ENCODE measurements at places on chromosomes 4 and X.

DNA sequence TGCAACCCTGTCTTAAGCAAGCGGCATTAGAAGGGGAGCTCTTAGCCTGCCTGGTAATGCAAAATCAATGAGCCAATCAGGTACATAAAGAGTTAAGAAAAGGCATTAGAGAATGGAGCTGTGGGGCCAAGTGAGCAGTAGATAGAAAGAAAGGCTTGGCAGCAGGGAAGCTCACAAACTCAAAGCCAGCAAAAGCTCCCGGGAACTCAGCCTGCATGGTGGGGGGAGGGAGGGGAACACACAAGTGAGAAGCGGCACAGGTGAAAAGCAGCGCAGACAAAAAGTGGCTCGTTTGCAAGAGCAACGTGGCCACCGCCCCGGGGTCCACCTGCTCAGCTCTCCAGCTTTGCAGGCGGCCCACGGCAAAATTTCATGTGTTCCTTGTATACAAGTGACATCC, 818.5 kb downstream of the FAM133A start:
- DNase-seq, result no peak

DNA sequence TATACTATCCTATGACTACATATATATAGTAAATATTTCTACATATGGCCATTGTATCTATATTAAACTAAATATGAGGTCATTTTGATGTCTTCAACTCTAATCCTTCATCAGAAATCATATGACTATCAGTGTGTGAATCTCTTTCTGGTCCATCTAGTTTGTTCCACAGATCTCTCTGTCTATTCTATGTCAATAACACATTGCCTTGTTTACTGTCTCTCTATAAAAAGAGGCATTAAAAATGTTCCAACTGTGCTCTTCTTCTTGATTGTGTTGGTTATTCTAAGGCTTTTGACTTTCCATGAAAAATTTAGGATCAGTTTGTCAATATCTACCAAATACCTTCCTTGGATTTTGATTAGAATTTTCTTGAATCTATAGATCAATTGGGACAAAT, 338.3 kb upstream of the FSTL5 start:
- no peak for DNase-seq

- no peak for DNase-seq
Observed at GRCh38 chr4:41933997-41934503, 1.2 kb upstream of the TMEM33 start.

DNA sequence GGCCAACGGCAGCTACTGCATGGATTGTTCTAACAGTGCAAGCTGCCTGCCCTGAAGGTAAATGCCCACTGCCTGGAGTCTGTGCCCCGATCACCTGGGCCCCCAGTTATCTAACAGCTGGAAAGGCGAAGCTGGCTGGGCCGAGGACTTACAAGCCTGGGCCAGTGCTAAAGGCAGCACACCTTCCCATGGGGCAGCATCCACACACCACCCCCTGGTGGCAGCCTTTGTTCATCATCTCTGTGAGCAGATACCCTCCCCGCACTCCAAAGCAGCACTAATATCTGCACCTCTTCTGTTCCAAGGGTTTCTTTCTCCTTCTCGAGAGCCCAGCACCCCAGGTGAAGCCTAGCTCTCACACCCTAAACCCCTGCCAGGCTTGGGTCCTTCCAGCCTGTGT, 7.6 kb downstream of the SLC2A9 start:
- DNase-seq, result no peak

DNA sequence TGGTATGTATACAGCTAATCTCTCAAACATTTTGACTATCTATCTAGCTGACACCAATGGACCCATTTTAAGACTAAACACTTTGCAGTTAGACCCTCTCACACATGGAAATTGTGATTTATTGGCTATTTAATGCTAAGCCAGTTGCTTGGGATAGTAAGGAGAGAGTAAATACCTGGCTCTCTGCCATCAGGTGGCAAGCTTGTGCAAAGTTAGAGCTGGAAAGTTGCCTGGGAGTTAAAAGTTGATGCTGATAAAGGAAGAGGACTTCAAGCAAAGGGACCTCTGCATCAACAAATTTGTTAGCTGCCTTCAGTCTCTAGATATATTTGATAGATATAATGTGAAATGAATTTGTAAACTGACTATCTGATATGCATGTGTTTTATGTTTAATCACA, 61.1 kb downstream of the PACRGL start:
- no peak for DNase-seq

DNA sequence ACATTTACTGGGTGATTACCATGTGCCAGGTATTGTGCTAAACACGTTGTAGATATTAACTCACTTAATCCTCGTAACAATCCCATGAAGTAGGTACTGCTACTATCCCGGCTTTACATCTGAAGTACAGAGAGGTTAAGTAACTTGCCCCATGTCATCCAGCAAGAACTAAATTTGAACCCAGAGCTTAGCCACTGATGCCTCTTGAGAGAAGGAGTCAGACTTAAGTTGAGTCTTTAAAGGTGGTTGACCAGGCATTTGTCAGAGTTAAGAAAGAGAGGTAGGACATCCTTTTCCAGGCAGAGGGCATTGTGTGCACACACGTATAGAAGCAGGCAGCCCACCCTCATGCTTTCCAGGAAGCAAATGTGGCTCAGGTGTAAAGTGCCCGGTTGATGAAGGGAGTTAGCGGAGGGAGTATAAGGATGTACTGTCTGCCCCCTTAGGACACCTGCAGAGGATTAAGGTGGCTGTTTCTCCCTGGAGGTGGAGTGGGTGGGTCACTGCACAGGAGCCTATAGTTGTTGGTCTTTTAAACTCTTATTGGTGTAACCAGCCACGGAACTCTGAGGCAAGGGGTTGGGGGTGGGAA, 335 bp upstream of the CD38 start:
- DNase-seq, result no peak

DNA sequence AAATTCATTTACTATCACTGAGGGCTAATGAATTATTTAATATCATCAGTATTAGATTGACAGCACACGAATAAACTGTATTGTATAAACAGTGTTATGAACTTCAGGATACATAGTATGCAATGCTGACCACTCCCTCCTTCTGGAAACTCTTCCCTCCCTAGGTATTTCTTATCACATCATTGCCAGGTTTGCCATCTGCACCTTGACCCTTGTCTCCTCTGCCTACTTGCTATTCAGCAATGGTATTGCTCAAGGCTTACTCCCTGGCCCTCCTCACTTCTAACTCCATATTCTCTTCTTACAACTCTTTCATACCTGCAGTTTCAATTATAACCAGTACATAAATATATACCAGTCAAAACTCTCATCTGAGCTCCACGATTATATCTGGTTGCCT, 38.9 kb downstream of the ATP8A1 start:
- no peak for DNase-seq

- DNase-seq, result no peak
Observed at GRCh38 chr4:81607950-81608349, 136.2 kb upstream of the RASGEF1B start.

- DNase-seq, result no peak
Observed at GRCh38 chrX:46228389-46228788, 316.8 kb downstream of the ZNF674 start.

DNA sequence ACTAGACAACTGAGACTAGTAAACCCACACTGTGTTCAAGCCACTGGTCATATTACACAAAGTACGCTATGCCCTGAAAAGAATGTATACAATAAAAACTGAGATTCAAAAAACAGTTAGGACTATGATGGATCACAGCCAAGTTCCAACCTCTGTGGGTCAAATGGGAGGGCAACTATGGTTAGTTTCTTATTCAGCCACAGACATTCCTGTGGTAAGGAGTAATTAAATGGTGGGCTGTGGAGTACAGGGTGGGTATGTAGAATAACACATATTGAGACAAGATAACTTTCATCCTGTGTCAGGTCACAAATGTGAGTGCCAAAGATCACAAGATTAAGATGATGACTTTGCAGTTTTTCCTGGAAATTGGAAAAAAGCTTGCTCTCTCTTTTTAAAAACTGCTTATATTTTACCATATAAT, 167.2 kb downstream of the NPNT start:
- no peak for DNase-seq

DNA sequence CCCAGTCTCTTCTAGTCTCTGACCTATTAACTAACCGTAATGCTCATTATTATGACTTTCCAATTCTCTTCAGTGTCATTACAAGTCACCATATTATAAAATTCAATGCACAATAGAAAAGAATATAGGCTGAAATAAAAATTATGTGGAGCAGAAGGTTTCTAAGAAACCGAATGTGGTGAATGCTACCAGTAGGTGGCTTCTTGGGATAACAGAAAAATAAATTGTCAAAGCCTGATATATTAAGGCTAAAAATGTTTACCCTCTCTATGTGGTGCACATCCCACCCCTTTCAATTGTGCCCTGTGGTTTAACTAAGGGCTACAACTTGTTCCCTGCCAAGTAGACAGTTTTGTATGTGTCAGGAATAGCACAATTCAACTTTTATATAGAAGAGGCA, 624.6 kb upstream of the TECRL start:
- DNase-seq, result no peak

- no peak for DNase-seq
Observed at GRCh38 chr4:158314756-158315487, 104.6 kb downstream of the TMEM144 start.

GRCh38 chrX:17525762-17526555, 151.0 kb downstream of the NHS start:
- no peak for DNase-seq

DNA sequence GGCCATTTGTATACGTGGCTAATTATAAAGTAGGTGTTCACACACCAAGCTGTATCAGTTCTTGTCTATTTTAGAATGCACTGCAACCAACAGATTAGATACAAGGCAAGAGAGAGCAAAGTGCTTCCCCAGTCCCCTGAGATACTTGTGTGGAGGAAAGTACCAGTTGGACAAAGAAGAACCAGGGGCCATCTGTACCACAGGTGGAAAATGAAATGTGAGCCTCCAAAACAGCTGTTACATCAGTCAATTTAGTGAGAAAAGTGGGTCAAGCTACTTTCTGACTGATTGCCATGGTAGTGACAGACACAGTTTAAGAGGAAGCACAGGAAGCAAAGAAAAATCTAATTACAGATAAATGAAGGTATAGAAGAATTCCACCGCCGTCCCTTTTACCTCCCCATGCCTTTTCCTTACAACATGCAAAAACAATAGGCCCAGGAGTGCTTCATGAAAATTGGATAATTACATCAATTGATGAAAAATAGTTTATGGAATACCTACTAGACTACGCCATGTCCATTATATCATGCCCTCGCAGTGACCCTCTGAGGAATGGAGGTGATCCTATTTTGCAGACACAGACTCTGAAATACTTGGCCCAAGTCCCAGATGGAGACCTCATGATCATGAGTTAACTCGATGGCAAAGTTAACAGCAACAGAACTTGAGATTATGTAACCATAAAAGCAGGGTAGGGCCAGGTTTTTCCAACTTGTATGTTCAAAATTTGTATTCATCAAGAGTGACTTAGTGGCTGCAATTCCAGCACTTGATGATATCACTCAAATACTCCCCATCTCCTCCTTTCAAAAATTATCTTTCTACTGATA, 15.8 kb downstream of the SMPX start:
- no peak for DNase-seq

- no peak for DNase-seq
Observed at GRCh38 chr4:77194989-77195388, 38.0 kb downstream of the CCNG2 start.

DNA sequence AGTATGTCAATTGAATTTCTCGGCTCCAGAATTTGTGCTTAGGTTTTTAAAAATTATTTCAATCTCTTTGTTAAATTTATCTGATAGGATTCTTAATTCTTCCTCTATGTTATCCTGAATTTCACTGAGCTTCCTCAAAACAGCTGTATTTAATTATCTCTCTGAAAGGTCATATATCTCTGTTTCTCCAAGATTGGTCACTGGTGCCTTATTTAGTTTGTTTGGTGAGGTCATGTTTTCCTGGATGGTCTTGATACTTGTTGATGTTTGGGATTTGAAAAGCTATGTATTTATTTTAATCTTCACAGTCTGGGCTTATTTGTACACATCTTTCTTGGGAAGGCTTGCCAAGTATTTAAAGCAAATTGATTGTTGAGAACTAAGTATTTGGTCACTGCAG, 24.7 kb upstream of the HERC3 start:
- DNase-seq, result no peak

DNA sequence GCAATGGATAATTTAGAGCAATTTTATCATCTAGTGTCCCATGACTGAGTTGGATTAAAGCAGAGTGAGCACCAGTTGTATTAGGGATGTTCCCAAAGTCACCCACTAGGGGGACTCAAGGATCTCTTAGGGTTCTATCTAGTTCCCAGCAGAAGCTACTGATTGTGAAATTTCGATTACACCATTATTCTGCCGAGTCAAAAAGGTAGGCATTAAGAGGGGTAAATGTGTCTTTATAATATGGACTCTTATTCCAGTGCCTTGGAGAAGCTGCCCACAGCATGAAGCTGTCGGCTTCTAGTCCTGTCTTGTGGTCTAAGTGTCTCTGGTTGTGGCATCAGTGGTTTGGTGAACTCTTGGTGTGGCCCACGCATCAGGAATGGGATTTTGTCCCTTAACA, 53.3 kb downstream of the RGS12 start:
- DNase-seq, result no peak

- no peak for DNase-seq
Observed at GRCh38 chr4:148196164-148196563, 246.1 kb downstream of the NR3C2 start.

DNA sequence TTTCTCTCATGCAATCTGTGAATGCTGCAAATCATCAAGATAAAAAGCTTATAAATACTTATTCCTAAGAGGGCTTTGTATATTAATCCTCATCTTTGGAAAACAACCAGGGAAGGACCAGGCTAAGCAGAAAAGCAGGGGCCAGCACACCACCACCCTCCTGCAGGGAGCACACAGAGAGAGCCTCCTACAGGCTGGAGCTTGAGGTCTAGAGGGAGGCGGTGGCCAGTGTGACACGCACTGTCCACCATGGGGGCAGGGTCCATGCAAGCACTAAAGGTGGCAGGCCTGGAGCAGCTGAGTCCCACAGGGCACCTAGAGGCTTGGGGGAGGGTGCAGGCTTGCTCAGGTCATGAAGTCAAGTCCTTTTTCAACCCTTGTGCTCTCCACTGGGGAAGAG, 236.9 kb downstream of the TACR3 start:
- no peak for DNase-seq

DNA sequence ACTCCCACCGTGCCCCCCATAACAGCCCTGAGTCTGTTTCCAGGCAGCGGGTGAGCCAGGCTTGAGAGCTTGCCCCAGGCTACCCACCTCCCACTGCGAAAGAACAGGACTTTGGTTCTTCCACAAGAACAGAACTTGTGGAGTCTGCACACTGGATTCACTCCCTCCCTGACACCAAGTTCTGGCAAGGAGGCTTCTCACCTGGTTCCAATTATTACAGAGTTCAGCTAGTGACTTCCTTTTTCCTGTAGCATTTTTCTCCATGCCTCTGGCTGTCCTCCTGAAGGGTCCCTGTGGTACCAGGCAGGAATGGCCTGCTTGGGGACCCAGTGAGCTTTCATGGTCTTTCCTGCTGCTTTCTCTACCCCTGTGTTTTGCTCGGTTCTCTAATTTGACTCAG, 208.6 kb upstream of the SFRP2 start:
- no peak for DNase-seq

- DNase-seq, result no peak
Observed at GRCh38 chrX:3143043-3143799, 102.0 kb downstream of the ARSF start.

- DNase-seq, result no peak
Observed at GRCh38 chr4:37682701-37683401, 3.3 kb downstream of the RELL1 start.

All from T-helper 22 cell (primary cell).